ENCODE measurements at places on chromosomes 1 and 21.

DNA sequence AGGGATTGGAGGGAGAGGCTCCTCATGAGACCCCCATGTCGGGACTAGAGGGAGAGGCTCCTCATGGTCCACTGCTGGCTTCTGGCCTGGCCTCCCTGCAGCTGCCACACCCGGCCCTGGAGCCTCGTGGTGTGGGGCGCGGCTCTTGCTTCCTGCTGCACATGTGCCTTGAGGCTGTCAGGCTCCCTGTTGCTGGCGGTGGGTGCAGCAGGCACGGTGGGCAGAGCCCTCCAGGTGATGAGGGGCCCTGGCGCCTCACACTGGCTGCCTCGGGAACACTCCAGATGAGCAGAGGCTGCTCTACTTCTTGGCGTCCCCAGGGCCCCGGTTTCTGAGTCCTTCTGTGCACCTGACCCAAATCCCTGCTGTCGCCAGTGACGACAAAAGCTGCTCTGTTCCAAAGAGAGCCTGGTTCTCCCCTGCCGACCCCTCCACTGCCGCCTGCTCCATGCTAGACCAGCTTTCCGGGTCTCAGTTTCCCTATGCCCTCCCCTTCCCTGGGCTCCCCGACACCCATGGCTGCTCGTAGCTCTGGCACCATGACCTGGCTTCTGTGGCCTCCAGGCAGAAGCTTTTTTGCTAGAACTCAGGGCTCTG is 9.7 kb upstream of the ATAD3B start:
- DNase-seq = no peak

DNA sequence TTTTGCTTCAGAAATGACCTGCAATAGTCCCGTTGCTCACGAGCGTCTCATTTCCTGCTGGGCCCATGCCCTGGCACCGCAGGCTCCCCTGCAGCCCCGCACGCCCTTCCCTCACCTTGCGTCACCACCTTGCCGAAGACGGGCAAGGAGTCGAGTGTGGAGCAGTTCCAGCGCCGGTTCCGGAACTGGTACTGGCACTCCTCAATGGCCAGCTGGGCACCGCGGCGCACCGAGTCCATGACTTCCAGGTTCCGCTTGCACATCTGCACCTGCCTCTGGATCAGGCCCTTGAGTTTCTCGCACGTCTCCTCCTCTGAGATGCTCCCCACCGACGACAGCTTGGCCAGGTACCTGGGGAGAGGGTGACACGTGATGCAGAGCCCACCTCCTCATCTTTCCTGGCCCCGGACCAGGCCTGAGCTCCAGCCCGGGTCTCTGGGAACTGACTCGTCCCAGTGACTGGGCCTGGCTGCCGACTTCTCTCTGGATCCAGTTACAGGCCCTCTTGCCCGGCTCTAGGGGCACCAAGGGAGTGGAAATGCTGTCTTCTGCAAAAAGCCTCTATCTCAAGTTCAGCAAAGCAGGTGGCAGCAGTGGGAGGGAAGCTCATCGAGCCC is 13.3 kb downstream of the WNT4 start:
- DNase-seq = no peak

DNA sequence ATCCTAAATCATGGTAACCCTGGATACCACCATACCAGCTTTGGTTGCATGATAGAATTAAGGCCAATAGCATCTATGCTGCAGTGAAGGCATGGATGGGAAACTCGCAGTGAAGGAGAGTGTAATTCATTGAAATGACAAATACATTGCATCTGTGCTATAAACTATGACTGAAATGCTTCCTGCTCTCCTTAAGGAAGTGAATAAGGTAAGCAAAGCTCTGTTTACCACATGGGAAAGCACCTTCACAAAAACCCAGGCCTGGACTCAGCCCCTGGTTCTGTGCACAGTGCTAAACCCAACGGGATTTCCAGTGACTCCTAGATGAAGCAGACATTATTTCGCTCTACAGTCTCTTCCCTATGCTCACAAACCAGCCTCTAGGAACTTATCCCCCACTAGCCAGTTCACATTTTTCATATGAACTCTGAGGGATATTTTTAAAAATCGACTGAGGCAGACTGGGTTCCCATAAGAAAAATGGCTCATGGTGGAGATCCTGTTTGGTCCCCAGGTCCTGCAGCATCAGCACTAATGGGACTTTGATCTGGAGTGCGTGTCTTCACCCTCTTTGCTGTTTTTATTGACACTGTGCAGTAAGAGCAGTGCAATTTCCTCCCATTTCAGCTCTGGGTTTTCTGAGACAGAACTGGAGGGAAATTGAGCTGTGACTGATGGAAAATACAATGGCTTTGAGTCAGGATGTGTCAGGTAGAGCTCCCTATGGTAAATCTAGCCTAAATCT is 362.7 kb downstream of the SIPA1L2 start:
- no peak for DNase-seq

- peak; percentile 50 for DNase-seq
Measured at GRCh38 chr1:228198977-228199590, 8.8 kb upstream of the OBSCN start.

- no peak for DNase-seq
Measured at GRCh38 chr1:52629325-52629643, 3.7 kb upstream of the SHISAL2A start.

DNA sequence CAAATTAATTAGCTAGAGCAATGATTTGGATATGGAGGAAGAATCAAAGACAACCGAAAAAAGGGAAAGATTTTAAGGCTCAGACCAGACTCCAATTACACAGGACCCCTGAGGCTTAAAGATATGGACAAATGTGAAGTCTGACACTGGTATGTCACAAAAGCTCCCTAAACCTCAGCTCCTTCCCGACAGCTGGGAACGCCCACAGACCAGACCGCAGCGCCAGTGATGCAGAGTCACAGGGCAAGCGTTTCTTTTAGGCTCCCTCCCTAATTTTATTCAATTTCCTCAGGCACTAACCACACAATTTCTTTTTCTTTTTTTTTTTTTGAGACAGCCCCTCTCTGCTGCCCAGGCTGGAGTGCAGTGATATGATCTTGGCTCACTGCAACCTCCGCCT is 40.2 kb downstream of the NID1 start:
- DNase-seq = no peak

GRCh38 chr1:88892357-88892877 is 1.1 kb upstream of the GTF2B start:
- DNase-seq = peak; percentile 25
